ENCODE measurements at places on chromosomes 16 and 17.
A peak's percentile ranks its signal among the peaks of the same experiment; 100 is the strongest.

GRCh38 chr17:7262935-7263800, 890 bp upstream of the CLDN7 start:
- DNase-seq = no peak

- DNase-seq = no peak
Observed at GRCh38 chr16:89484923-89485679, 5.3 kb downstream of the ANKRD11 start.

DNA sequence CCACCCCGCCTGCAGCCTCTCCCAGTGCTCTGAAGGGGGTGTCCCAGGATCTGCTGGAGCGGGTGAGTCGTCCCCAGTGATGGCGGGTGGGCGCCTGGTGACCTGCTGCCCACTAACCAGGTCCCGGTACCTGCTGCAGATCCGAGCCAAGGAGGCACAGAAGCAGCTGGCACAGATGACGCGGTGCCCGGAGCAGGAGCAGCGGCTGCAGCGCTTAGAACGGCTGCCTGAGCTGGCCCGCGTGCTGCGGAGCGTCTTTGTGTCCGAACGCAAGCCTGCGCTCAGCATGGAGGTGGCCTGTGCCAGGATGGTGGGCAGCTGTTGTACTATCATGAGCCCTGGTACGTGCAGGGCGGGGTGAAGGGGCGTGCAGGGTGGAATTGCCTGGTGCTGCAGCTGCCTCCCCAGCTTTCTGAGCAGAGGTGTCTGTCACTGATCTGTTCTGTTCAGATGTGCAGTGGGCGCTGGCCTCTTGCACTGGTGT, 3.6 kb downstream of the CDT1 start:
- no peak for DNase-seq

- DNase-seq = no peak
Observed at GRCh38 chr16:1093284-1094123, 2.5 kb downstream of the C1QTNF8 start.

DNA sequence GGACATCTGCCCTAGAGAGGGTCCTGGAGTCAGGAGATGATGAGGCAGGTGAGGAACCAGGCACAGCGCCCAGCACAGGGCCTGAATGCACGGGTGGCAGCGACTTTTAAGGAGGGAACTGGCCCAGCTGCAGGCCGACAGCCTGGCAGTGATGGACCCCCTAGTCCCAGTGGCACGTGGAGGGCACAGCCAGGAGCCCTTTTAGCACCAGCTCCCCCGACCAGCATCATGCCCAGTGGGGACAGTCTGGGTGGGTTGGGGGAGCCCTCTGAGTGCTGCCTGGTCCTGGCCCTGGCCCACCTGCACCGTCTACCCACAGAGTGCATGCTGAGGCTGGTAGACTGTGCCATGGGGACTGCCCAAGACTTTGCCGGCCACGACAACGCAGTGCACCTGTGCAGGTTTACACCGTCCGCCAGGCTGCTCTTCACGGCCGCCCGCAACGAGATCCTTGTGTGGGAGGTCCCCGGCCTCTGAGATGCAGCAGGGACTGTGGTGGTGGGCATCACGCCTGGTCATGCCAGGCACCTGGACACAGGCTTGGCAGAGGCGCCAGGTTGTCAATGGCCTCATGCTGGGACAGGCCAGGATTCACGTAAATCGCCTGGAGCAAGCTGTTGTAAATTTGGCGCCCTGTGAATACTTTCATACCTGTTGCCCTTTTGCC, 686 bp upstream of the RHOT2 start:
- DNase-seq = no peak

DNA sequence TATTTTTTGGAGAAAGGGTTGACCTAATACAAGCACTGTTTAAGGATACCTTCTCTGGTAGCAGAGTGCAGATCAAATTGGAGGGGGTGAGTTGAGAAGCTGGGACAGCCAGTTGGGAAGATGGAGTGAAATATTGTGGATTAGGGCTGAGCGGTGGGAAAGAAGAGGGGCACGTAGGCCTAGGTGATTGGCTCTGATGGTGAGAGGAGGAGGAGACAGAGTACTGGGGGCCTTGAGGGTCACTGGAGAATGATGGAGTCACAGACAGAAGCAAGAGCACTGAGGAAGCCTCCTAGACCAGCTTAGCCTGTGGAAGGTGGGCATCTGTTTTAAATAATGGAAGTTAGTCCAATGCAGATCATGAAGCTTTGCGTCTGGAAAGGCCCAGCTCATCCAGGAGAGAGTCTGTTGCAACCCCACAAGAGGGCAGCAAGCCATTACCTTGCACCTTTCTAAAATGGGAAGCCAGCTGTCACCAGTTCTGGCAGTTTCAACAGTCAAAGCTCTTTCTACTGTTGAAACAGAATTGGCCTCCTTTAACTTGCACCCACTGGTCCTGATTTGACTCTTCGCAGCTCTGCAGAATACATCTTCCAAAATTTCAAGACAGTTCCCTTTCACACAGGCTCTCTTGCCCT, 11.8 kb downstream of the SLC9A5 start:
- no peak for DNase-seq

DNA sequence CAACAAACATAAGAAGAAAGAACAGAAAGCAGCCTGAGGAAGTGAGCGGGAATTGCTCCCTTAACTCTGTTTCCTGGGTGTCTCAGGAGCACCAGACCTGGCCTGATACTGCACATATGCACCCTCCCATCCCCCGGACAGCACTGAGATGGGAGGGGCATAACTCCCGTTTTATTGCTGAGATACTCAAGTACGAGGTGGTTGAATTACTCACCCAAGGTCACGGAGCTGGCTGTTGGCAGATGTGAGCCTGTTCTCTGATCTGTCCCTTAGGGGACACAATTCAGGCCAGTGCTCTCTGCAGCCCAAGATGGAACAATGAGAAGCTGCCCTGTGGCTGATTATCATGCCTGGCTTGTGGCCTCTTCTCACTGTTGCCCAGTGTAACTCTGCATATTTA, 9.1 kb upstream of the MED9 start:
- peak; percentile 41 for DNase-seq

GRCh38 chr17:80839026-80839345, 152.7 kb upstream of the CHMP6 start:
- DNase-seq = no peak

DNA sequence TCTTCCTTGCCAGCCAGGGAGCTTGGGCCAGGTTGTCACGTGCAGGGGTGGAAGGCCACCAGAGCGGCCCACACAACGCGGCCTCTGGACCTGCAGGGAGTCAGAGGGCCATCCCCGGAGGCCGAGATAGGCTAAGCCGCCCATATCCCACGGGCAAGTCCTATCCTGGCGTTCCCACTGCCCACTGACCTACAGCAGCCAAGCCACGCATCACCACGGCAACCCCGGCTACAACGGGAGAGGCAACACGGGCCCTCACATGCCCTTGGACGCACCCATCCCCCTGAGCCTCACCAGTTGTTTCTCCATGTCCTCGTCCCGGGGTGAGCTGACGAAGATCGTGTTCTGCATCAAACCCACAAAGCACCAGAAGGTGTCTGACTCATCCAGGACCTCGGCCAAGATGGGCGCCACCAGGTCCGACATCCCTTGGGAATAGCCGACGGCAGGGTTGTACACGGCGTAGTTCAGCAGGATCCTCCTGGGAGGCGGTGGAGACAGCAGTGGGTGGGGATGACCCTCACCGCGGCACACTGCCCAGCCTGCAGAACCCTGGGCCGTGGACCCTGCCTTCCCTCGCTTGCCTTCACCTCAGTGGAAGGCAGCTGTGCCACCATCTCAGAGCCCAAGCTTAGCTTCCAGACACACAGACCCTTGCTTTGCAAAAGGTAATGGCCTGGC, 88.2 kb downstream of the TBC1D16 start:
- DNase-seq = no peak

GRCh38 chr16:11049396-11050059, 105.2 kb downstream of the CLEC16A start:
- no peak for DNase-seq

- no peak for DNase-seq
Observed at GRCh38 chr16:29815032-29815721, 775 bp upstream of the PAGR1 start.

DNA sequence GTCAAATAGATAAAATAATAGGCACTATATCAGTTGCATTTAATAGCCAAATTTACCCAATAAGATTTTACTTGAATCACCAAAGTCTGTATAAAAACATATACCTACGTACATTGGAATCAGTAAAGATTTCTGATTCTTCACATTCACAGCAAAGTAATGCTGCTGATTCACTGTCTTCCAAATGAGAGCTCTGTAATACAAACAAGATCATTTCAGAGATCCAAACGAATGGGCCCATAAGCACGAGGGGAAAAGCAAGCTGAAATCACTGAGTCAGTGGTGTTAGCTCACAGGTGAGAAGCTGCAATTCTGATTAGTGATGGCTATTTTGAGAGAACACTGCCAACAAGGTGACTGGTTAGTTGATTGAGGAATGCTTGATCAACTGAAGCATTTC, 81.3 kb downstream of the SSH2 start:
- DNase-seq = no peak

- DNase-seq = no peak
Observed at GRCh38 chr17:59490216-59490615, 75.2 kb upstream of the DHX40 start.

DNA sequence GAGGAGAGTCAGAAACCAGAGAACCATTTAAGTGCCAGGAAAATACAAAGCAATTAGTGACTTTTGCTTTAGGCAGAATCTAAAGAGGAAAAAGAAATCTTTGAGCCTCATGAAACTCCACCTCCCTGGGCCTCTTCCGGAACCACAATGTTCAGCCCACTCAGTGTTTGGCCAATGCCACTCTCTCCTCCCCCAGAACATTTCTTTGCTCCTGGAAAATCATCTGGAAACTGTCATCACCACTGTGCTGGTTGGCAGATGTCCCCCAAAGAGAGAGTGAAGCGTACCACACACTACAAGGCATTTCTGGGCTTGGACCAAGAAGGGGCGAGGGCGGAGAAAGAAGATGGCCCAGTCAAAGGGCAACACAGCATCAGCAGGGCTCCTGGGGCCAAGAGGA, 7.1 kb upstream of the SOX9 start:
- DNase-seq = no peak

DNA sequence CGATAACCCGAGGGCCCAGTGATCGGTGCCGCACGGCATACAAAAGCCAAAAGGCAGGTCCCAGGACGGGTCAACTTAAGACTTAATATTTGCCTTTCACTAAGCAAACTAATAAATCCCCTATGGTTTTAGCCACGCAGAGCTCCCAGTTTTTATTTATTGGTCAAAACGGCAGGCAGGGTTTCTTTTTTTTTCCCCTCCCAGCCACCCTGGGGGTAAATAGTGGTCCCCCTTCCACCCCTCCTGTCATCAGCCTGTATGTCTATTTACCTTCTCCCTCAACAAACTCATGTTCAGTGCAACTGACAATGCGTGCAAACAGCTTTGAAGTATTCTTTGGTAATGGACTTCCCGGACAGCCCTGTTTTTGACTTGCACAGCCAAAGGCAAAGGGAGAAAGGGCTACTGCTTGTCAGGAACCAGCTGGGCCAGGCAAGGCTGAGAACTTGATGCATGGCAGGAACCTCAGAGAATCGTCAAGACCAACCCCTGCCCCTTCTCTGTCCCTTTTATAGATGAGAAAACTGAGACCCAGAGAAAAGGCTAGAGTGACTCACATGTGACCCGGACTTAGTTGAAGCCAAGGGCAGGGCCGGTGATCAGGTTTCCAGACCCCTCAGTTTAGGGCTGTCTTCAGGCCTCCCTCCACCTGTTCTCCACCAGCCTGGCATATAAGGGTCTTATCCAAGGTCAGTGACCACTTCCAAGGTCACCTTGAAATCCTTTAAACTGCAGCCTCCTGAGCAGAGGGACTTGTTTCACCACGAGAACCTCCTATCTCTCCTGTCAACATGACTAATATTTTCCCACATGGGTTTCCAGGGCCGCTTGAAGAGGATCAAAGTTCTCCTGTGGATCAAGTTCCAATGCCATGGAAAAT, 279.0 kb downstream of the SOX9 start:
- DNase-seq = no peak

GRCh38 chr16:88378401-88378800, 4.4 kb upstream of the ZNF469 start:
- DNase-seq = no peak

- no peak for DNase-seq
Observed at GRCh38 chr16:74249254-74249653, 47.4 kb upstream of the PSMD7 start.

GRCh38 chr16:11058832-11059231, 114.5 kb downstream of the CLEC16A start:
- no peak for DNase-seq

GRCh38 chr17:58238147-58238634, at the start of gene LPO:
Gene LPO, plus strand, starts transcription at chr17:58238584. Its CDS starts 4,396 bp downstream, at chr17:58242980.
- no peak for DNase-seq

- peak; percentile 21 for DNase-seq
Observed at GRCh38 chr17:47875011-47875985, 20.7 kb upstream of the SP2 start.

DNA sequence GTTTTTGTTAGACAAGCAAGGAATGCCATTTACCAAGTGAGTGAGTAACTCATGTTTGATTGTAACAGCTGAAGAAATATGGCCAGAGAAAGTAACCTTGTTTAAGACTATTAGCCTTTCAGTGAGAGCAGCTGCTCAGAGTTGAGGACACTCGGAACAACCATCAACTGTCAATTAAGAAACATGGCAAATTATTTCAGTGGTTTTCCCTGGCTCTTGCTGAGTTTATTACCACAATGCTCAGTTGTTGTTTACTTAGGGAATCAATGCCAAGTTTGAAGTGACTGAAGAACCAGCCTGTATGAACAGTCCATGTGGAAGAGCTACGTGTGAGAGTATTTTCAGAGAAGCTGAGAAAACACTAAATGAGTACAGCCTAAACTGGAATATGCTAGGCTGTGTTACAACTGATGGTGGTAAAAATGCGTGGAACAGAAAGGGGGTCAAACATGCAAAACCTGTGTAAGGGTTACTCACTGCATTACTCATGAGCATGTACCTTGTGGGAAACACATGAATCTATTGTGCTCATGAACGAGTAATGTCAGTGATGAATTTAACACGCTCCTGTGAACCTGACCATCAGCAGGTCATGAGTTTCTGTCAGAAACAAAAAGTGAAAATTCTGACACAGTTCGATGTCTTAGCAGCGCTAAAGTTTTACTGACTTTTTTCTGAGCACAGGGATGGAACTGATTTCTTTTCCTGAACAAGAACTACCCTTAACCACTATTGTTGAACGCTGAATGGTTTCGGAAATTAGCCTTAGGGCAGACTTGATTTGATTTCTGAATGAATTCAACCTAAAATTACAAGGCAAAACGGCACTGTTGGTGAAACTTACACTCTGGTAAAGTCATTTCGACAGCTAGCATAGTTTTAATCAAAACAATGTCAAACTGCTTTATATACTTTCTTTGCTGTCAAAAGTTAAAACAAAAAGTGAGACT, 33.5 kb downstream of the GNA13 start:
- no peak for DNase-seq

- DNase-seq = no peak
Observed at GRCh38 chr16:79599256-79599836, 1.2 kb downstream of the MAF start.

- DNase-seq = no peak
Observed at GRCh38 chr16:84247331-84247730, 7.5 kb upstream of the KCNG4 start.

GRCh38 chr16:49918257-49918656, 62.3 kb upstream of the ZNF423 start:
- DNase-seq = no peak

DNA sequence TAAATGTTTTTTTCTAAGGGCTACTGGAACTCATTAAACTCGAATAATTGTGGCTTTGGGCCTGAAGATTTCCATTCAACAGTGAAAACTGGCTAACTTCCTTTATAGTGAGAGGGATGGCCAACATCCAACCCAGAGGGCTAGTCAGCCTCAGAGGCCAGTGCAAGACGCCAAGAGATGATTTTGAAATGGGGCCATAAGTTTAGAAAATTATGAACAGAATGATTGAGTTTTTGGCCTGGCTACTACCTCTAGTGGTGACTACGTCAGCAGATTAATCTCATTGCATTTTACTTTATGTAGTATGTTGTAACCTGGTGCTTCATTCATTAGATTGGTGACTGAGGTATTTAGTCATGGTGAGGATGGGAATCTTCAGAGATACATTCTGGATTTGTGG, 28.4 kb downstream of the HAPSTR1 start:
- DNase-seq = no peak
